Motor neuron (in vitro differentiated cells): ENCODE measurements at places on chromosomes 1 and 21. TPM values are rescaled to one million over a fixed set of nuclear protein-coding genes. Genes with fewer than 3 reads are reported as not detected.

DNA sequence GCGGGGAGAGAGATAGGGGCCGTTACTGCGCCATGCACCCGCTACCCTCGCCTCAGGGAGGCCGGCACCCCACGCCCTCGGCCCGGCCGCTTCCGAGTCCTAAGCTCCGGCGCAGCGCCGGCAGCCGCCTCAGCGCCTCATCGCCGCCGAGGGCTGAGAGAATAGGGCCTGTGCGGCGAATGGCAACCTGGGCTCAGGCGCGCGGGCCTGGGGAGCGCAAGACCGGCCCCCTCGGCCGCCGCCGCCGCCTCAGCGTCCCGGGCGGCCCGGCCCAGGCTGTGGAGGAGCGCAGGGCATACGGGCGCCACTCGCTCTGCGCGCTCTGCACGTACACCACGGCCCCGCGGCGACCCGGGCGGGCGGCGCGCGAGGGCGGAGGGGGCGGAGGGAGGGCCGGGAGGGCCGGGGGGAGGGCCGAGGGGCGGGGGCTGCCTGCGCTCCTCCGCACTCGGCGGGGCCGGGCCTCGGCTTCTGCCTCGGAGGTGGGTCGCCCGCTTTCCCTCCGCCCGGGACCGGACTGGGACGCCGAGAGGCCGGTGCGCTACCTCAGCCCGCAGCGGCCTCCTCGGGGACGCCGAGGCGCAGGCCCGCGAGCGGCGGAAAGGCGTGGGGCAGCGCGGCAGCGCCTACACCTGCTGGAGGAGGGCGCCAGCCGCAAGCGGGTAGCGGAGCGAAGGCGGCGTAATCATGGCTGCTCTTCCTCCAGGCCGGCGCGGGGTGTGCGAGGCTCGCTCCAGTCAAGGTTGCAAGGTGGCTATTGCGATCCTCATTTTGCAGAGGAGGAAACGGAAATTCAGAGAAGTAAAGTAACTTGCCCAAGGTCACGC lies at the start of gene EGLN1:
TSS of gene EGLN1 (minus strand) at position 317 of the 827 bp plus-strand sequence. CDS start 399 bp downstream, outside the sequence.
- peak; percentile 73 for ATAC-seq

- peak; percentile 64 for ATAC-seq
Observed at GRCh38 chr1:226654046-226654667, 84.9 kb downstream of the ITPKB start.

- ATAC-seq: peak; percentile 91
Observed at GRCh38 chr21:36491209-36491910, 11.4 kb upstream of the CLDN14 start.

Gene ADAMTSL4
- 9.1 and 45.8 TPM in 2 replicates for total RNA-seq

DNA sequence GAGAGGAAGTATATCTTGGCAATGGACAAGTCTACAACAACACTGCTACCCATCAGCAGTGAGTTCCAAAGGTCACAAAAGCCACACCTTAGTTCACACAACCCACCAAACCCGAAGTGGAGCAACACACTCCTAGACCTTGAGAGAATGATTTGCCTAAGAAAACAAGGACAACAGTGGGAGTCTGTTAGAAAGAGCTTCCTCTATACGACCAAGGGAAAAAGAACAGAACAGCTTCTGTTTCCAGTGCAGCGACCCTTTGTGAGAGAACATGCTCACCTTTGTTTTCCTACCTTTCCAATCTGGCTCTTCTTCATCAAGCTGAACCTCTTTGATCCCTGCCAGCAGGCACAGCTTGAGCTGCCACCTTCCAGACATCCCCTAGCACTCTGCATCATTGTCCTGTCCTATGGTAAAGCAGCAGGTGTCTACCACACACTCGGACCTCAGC lies 56.7 kb upstream of the PALMD start:
- no peak for ATAC-seq

DNA sequence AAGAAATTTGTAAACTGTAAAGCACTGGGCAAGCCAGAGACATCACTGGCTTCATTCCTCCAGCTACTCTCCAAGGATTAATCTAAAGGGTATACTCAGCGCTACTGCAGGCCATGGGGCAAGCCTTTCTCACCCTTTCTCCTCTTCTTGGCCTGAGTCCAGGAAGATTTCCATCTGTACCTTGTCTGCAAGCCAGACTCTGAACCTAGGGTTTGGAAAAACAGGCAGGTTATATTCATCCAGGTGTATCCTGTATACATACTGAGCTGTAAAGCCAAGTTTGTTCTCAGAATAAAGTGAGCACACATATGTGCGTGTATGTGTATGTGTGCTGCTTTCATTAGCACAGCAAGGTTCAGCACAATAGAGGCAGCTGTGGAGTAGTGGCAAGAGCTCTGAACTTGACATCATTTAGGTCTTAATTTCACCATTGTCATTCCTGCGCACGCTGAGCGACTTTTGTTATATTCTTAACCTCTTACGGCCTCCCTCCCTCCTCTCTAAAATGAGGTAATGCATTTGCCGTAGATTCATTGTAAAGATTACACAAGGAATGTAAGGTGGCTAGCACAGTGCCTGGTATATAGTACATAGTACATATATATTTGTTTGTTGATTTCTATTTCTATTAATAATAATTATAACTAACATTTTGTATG lies 128.1 kb upstream of the JUN start:
- peak; percentile 38 for ATAC-seq

GRCh38 chr1:24906760-24907490 lies 23.2 kb downstream of the RUNX3 start:
- no peak for ATAC-seq

GRCh38 chr1:232273011-232273410 lies 356.9 kb downstream of the SIPA1L2 start:
- no peak for ATAC-seq

GRCh38 chr1:111221276-111221632 lies 6.3 kb upstream of the CHI3L2 start:
- ATAC-seq: no peak

Gene SUSD4
- total RNA-seq: 16.4 and 18.2 TPM in 2 replicates

Gene FCRL6
- not detected in 2 replicates for total RNA-seq

DNA sequence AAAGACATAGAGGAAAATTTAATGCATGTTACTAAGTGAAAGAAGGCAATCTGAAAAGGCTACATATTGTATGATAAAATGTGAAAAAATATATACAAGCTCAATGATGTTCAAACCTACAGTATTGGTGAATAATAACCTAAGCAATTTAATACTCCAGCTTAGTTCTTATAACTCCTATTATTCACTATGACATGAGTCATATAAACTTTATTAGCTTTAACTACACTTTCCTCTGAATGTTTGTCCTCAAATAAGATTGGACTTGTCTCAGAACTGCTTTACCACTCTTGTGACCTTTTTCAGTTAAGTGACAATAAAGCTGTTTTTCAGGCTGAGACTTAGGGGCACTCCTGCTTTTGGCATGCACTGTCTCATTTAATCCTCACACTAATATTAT lies 50.9 kb downstream of the CNST start:
- ATAC-seq: no peak

Gene FHL3
- 9.9 and 14.0 TPM in 2 replicates for total RNA-seq

DNA sequence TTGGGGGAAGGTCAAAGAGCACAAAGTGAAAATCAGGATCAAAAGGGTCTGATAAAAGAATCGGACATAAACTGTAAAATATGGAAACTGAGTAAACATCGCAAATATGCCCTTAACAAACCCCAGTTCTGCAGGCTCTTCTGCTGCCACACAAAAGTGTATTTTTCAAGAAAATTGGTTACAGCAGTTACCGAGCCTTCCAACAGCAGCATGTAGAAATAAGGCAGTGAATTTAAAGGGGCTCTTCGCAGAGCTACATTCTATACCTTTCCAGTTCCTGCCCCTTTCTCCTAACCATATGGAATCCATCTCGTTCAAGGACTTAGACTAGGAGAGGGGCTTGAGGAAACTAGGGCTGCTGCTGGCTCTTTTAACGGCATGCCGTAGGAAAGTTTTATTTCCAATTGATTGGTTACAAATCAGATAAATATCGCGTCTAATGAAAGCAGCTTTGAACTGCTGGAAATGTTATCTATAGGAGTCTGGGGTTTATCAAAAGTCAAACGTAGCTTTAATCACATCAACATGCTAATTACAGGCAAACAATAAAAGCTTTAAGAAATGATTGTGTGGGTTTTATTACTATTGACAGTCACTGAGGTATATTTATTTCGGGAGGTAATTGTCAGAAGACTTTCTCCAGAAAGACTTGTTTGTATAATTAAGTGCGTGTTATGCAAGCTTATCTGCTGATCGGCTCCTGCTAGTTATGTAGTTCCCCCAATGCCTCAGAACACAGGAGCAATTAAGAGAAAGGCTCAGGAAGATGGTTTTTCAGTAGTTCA lies 59.1 kb downstream of the GORAB start:
- no peak for ATAC-seq

Gene SMPDL3B
- total RNA-seq: 0.28 TPM in 1 of 2 replicates, not detected in the other

Gene NEK2
- total RNA-seq: 1.2 and 1.9 TPM in 2 replicates
